GM04504 (cell line): ENCODE measurements at places on chromosomes 5 and 9.

- no peak for DNase-seq
Measured at GRCh38 chr9:3846573-3846972, 320.8 kb upstream of the RFX3 start.

DNA sequence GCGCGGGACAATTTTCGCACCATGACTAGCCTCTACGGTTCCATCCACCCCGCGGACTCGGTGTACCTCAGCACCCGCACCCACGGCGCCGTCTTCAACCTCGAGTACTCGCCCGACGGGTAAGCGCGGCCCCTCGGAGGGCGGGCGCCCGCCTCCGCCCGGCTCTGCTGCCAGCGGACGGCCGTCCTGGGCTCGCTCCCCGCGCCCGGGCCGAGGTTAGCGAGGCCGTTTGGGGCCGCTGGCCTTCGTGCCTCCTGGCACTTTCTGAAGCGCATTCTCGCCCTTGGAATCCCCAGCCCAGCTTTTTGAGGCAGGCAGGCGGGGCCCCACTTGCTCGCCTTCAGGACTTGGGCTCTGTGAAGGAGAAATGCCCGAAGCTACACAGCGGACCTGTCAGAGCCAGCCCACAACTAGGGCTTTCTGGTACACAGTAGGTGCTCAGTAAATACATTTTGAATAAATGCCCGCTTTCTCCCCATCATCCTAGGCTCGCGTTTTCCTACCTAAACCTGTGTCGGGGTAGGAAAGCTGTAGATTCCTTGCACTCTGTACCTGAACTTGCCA is 772 bp downstream of the DCAF10 start:
- no peak for DNase-seq

- DNase-seq = no peak
Measured at GRCh38 chr5:178849316-178849715, 10.4 kb upstream of the ZNF354B start.

DNA sequence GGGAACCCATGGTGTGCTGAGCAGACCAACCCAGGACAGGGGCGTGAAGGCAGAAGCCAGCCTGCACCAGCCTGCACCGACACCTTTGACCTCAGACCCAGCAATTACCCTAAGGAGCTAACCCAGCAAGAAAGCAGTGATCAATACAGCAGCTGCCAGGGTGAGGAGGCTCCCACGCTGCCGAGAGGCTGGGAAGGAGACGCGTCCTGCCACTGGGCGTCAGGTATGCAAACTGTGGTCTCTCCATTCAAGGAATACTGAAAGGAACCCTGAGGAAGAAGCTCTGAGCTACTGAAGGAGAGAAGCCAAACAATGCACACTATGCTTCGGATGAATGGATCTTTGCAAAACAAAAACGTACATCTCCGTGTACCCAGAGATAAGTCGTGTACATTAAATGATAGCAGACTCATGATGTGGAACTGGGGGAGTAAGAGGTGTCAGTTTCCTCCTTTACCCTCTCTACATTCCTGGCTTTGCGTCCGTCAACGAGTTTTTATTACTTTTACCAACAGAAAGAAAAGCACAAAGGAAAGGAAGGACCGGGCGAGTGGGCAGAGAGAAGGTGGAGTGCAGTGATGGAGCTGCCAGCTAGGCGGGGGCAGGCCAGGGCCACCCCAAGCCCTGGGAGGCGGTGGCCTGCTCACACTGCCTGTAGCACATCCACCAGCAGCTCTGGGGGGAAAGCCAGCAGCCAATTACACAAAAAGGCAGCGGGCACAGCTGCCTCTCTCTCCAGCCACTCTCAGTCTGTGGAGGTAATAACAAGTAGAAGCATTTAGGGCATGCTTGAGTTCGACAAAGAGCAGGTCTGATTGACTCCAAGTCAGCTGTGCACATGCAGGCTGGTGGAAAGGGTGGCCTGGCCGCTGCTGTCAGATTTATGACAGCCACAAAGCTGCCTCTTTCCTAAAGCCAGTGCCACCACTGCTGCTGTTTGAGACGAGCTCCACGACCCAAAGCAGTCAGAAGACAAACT is 29.3 kb downstream of the RASGEF1C start:
- no peak for DNase-seq
